ENCODE measurements at places on chromosomes 4 and X. TPM values are rescaled to one million over a fixed set of nuclear protein-coding genes. Genes with fewer than 3 reads are reported as not detected.

DNA sequence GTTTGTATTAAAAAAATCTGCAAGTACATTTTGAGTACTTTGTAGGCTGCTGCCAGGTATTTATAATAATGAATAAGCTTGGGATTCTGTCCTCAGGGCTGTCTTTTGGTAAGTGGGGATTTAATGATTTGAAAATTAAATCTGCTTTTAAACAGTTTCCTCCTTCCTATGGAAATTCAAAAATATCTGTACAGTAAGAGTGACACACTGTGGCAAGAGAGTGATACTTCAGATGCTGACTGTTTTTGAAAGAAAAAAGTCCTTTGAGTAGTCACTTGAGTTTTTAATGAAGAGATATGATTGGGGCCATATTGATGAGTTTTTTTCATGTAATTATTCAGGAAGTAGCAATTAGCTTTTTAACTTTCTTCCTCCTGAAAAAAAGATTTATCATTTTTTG is 49.2 kb downstream of the SMARCAD1 start:
- H3K27ac ChIP-seq: no peak overlapping the region
- H3K4me3 ChIP-seq: no peak overlapping the region
- H3K4me1 ChIP-seq: no peaks in the 10 kb centered on the region

- H3K27ac ChIP-seq: no peak overlapping the region
- no peak overlapping the region for H3K4me3 ChIP-seq
- peak; percentile 82 for DNase-seq
- no peaks in the 10 kb centered on the region for H3K36me3 ChIP-seq
- H3K27me3 ChIP-seq: no peaks in the 10 kb centered on the region
Observed at GRCh38 chr4:1751919-1752283, 30.6 kb downstream of the TACC3 start.

- DNase-seq: no peak
- H3K27me3 ChIP-seq: no peaks in the 10 kb centered on the region
- H3K4me1 ChIP-seq: peaks cover 20% of the 10 kb centered on the region
Observed at GRCh38 chr4:41160856-41161255, 53.5 kb downstream of the APBB2 start.

GRCh38 chr4:3484057-3484973 is 21.2 kb downstream of the DOK7 start:
- H3K36me3 ChIP-seq: no peaks in the 10 kb centered on the region
- DNase-seq: no peak
- peaks cover 14% of the 10 kb centered on the region for H3K4me1 ChIP-seq
- H3K27ac ChIP-seq: no peak overlapping the region
- H3K4me3 ChIP-seq: no peak overlapping the region

DNA sequence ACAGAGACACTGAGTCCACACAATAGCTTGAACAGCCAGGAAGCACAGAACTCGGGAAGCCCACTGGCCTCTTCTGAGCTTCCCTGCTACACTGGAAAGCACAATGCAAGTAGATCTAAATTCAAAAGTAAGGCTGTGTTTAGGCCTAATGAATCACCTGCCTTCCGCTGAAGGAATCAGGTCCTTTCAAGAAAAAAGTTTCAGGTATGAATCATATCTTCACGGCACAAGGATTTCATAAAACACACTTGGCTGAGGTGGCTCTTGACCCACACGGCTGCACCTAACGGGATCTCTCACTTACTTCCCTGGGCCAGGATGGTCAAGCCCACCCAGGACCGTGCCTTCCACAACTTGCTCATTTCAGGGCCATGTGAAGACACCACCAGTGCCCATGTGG is 59.3 kb downstream of the IRF2 start:
- H3K36me3 ChIP-seq: peaks cover 39% of the 10 kb centered on the region
- peak overlapping the region; percentile 31 for H3K27ac ChIP-seq
- no peak overlapping the region for H3K4me3 ChIP-seq
- H3K4me1 ChIP-seq: peaks cover 34% of the 10 kb centered on the region
- no peaks in the 10 kb centered on the region for H3K27me3 ChIP-seq

DNA sequence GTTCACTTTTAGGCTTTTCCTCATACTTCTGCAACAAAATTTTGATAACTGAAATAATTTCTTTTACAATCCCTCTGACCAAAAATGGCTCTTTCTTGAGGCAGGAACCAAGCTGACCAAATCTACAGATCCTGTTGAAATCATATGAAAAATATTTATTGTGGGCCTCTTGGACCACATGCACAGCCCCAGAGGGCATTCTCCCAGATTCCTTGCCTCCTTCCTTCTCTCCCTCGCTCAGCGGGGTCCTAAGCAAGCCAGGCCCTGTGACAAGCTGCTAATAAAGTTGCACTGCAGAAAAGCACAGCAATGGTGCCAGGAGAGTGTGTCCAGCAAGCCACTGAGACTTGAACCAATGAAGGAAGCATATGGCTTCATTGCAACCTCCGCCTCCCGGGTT is 40.7 kb downstream of the PRDM5 start:
- no peak for DNase-seq
- H3K27me3 ChIP-seq: no peaks in the 10 kb centered on the region
- H3K4me3 ChIP-seq: no peak overlapping the region

GRCh38 chr4:89249313-89249712 is 58.3 kb downstream of the GPRIN3 start:
- no peak for DNase-seq
- no peaks in the 10 kb centered on the region for H3K36me3 ChIP-seq
- no peak overlapping the region for H3K4me3 ChIP-seq
- no peaks in the 10 kb centered on the region for H3K27me3 ChIP-seq

Gene PDE5A
- 58.0 TPM for total RNA-seq

DNA sequence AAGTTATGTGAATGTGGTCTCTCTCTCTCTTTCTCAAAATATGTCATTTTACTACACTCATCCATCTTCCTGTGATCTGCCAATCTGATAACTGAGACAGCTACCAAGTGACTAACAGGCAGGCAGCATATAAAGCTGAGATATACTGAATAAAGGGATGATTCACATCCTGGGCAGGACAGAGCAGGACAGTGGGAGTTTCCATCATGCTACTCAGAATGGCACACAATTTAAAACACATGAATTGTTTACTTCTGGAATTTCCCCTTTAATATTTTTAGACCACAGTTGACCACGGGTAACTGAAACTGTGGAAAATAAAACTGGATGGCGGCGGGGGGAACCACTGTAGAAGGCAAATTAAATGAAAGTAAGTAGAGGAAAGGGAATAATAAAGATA is 58.6 kb upstream of the DCTD start:
- H3K4me3 ChIP-seq: no peak overlapping the region
- no peaks in the 10 kb centered on the region for H3K27me3 ChIP-seq
- H3K27ac ChIP-seq: no peak overlapping the region
- DNase-seq: no peak
- H3K4me1 ChIP-seq: no peaks in the 10 kb centered on the region

DNA sequence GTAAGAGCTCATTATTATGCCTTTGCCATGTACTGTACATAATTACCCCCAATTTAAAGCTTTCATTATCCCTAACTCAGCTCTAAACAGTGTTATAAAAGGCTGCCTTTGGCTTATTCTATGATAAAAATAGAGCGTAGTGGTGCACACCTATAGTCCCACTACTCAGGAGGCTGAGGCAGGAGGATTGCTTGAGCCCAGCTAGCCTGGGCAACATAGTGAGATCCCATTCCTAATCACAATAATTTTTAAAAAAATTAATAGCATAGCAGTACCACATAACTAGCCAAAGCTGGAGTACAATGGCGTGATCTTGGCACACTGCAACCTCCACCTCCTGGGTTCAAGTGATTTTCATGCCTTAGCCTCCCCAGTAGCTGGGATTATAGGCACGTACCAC is 112.4 kb downstream of the PDS5A start:
- H3K4me3 ChIP-seq: no peak overlapping the region
- peaks cover 89% of the 10 kb centered on the region for H3K36me3 ChIP-seq
- no peaks in the 10 kb centered on the region for H3K27me3 ChIP-seq
- no peaks in the 10 kb centered on the region for H3K4me1 ChIP-seq
- DNase-seq: no peak

GRCh38 chrX:47643926-47644325 is 6.4 kb downstream of the ELK1 start:
- DNase-seq: no peak
- H3K4me1 ChIP-seq: peaks cover 4% of the 10 kb centered on the region
- H3K27ac ChIP-seq: no peak overlapping the region
- H3K36me3 ChIP-seq: peaks cover 17% of the 10 kb centered on the region
- no peak overlapping the region for H3K4me3 ChIP-seq
- H3K27me3 ChIP-seq: no peaks in the 10 kb centered on the region

DNA sequence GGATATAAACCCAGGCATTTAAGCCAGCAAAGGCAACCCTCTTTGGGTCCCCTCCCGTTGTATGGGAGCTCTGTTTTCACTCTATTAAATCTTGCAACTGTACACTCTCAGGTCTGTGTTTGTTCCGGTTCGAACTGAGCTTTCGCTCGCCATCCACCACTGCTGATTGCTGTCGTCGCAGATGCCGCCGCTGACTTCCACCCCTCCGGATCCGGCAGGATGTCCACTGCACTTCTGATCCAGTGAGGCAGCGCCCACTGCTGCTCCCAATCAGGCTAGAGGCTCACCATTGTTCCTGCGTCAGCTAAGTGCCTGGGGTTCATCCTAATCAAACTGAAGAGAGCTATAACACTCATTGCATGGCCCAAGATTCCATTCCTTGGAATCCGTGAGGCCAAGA is 49.2 kb downstream of the ENOPH1 start:
- no peaks in the 10 kb centered on the region for H3K4me1 ChIP-seq
- H3K27ac ChIP-seq: no peak overlapping the region
- H3K27me3 ChIP-seq: no peaks in the 10 kb centered on the region
- H3K36me3 ChIP-seq: no peaks in the 10 kb centered on the region
- H3K4me3 ChIP-seq: no peak overlapping the region

Gene ZFP42
- total RNA-seq: 0.26 TPM

Gene LAGE3
- 15.1 TPM for total RNA-seq
